ENCODE measurements at places on chromosomes 2 and 18.

GRCh38 chr2:210955591-210955990 lies 399.2 kb downstream of the CPS1 start:
- no peak for DNase-seq

DNA sequence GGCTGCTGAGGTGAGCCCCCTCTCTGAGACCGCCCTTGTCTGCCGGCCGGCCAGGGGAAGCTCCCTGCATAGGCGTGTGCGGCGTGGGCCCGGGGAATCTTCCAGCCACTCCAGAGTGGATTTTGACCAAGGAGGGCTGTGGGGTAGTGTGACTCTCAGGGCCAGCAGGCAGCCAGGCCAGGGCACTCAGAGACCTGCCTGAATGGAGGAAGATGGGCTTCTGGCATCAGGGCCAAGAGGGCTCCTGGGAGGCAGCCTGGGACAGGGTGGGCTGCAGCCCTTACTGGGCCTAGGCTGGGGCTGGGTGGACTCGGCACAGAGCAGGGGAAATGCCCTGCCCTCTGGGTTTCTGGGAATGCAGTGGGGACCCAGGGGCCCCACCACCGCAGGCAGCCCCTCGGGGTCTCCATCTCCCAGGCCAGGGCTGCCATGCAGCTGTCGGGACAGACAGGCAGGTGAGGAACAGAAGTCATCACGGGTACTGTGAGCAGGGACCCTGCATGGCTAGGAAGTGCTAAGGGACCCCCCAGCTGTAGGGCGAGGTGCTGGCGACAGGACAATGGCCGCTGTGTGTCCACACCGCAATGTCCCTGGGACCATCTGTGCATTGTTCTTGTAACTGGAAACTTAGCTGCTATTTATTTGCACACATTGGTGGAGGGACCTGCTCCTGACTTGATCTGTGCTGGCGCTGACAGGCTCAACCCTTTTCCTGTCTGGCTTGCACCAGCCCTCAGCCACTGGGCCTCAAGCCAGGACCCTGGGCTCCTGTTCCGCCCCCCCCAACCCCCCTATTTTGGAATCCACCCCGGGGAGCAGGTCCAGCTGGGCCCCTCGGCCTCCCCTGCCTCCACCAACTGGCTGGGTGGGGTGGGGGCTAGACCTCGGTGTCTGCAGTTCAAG lies 4.1 kb downstream of the PDCD1 start:
- DNase-seq = no peak

- no peak for DNase-seq
These were observed 114.8 kb upstream of the ANKRD30BL start for GRCh38 chr2:132276571-132276981.

GRCh38 chr18:55585920-55586561 lies 2.0 kb downstream of the TCF4 start:
- no peak for DNase-seq
